ENCODE measurements at places on chromosomes 1 and 21. TPM values are rescaled to one million over a fixed set of nuclear protein-coding genes. Genes with fewer than 3 reads are reported as not detected.

DNA sequence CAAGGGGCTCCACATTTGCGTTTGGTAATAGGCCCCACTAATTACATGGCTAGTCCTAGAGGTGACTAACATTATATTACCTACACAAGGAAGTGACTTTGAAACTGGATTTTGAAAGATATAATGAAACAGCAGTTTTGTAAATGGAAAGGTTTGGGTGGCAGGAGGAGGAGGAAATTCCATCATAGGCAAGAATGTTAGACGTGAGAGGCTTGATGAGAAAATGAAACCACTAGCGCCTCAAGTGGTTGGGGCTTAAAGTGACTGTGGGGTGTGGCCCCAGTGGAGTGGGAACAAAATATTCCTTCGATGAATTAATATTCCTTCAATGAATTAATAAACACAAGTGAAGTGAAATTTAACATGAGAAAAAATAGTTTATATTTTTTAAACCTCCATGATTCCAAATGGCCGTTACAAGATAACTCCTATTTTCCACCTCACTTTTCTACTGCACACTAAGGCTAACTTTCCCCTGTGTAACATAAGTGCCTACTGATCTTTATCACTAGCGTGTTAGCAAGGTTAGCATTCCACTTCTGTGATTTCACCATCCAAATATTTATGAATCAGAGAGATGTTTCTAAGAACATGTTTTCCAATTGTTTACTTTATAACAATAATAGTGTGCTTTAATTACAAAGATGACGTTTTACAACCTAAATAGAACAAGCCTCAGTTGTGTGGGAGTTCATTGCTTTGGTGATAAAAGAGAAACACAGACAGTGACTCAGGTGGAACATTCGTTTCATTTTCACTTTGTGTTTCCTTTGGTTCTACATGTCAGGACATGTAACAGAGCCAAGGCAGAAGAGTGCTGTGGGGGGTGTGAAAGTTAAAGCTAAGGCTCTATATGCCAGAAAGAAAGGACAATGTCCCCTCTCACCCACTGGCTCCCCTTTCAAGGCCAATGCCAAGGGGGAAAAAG lies 12.5 kb upstream of the ATF3 start:
- peak; percentile 28 for DNase-seq

GRCh38 chr1:185363205-185363604 lies 46.2 kb upstream of the IVNS1ABP start:
- DNase-seq: no peak

DNA sequence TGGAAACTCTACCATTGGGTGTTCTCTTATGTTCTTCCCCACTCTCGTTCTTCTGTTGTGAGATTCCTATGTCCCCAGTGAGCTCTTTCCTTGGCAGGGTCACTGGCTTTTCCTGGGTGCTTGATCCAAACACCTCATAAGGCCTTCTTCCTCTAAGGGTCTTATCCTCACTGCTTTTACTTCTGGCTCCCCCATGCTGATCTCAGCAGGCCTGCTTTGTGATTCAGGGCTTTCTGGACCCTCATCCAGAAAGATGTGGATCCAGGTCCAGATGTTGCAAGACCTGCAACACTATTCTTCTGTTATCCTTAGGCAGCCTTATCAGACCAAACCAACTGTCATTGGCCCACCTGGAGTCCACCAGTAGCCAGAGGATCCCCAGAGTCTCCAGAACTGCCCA lies 11.2 kb upstream of the MYOG start:
- DNase-seq: no peak

GRCh38 chr21:45228171-45228641 lies 59.5 kb downstream of the POFUT2 start:
- no peak for DNase-seq

DNA sequence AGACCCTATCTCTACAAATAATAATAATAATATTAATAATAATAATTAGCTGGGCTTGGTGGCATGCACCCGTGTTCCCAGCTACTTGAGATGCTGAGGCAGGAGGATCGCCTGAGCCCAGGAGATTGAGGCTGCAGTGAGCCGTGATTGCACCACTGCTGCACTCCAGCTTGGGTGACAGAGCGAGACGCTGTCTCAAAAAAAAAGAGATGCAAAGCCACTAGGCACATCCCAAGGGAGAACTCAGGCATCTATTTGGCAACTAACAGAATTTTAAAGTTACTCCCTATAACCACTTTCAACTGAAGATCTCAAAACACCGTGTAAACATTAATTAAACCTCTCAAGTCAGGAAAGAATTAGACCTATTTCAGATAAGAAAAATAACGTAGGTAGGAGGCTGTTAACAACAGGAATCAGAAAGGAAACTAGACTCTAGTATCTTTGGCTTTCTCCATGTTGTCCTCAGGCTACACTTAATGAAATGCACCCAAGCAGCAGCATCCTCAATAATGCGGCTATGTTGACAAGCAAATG lies 3.7 kb downstream of the RNF19B start:
- DNase-seq: no peak

- no peak for DNase-seq
These were observed 60.5 kb downstream of the BACE2 start for GRCh38 chr21:41228492-41228891.

DNA sequence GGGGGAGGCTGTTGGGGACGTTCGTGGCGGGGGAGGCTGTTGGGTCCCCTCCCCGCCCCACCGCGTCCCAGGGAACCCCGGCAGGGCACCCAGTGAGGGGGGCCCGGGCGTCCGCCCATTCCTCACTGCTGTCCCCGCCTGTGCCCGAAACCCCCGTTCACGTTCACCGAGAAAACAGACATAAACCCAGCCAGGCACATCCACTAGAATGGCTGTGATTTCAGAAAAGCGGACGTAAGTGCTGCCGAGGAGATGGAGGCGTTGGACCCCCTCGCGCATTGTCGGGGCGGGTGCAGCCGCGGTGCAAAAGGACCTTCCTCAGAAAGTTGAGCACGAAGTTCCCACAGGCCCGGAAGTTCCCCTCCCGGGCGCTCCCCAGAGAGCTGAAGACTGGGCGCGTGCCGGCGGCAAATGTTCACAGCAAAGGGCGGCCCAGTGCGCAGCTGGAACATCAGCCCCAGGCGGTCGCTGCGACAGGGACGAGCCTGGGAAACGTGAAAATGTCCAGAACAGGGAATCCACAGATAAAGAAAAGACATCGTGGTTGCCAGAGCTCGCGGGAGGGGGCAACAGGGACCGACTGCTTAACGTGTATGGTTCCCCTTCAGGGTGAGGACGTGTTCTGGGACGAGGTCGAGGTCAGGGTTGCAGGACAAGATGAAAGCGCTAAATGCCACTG lies 18.5 kb upstream of the SAMD11 start:
- no peak for DNase-seq

The MROH7 gene
- 14.2 TPM for polyA plus RNA-seq

The LCE1E gene
- not detected for polyA plus RNA-seq

The PSMG1 gene
- 43.2 TPM for polyA plus RNA-seq

The C1orf94 gene
- polyA plus RNA-seq: 0.13 TPM

Measured in left renal cortex interstitium (tissue), 4 donors.